Right renal cortex interstitium (tissue), 3 donors: ENCODE measurements at places on chromosomes 5 and 9.
A peak's percentile ranks its signal among the peaks of the same experiment; 100 is the strongest.

DNA sequence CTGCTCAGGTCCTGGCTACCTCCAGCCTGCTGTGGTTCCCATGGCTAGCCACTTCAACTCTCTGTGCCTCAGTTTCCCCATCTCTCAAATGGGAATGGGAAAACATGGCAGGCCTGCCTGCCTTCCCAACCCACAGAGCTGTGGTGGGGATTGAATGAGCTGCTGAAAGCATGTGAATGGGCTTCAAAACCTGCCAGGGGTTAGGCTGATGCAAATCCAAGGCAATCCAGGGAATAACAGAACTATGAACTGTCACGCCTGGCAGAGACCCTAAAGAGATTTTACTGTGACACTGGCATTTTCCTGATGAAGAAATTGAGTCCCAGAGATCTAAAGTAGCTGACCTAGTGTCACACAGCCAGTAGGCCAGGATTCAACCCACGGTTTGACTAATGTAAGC, 29.9 kb upstream of the TCF7 start:
- no peak for DNase-seq

- no peak for DNase-seq
These were observed 169.1 kb downstream of the YTHDC2 start for GRCh38 chr5:113682497-113683136.

GRCh38 chr5:132424167-132424880, 54.8 kb downstream of the SLC22A5 start:
- DNase-seq, result no peak

GRCh38 chr9:347667-348292, 133.1 kb downstream of the DOCK8 start:
- DNase-seq, result no peak

GRCh38 chr5:95930141-95930930, 31.3 kb downstream of the ELL2 start:
- no peak for DNase-seq

DNA sequence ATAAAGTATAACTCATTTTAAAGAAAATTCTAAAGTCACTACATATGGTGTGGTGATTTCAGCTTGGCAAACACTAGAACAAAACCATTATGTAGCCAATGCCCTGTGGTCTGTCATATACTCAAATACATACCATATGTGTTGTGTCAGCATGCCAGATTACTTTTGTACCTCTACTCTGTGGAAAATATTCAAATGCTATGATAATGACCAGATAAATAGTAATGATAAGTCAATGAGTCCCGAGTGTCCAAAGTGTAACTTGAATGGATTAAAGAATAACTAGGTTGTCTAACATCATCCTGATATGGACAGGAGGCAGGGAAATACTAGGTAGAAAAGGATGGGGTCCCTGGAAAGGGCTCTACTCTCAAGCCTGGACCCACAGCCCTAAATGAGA, 58.0 kb upstream of the IL6ST start:
- no peak for DNase-seq

DNA sequence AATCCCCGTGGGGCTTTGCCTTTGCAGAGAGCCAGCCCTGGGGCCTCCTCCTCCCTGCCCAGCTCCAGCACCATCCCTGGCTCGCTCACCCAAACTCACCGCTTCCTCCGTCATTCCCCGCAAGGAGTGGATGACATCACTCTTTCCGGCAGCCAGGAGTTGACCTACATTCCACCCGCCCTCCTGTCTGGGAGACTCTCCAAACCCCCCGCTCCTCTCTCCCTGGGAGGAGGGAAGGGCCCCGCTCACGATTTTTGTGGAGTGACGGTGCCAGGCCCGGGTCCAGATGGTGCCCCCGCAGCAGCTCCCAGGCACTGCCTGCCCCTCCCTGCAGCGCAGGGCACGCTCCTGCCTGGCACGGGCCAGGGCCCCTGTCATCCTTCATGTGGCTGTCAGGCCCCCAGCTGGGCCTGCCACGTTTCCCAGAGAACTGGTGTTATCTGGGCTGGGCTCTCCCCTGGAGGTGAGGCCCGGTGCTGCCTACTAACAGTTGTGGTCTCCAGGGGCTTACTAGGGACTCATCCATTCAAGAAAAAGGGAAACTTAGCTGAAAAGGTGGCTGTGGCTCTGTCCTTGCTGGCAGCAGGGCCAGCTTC, 52.3 kb downstream of the NTNG2 start:
- peak; percentile 51 for DNase-seq

- DNase-seq, result no peak
These were observed 34.8 kb upstream of the EFNA5 start for GRCh38 chr5:107705402-107706014.

GRCh38 chr5:98096155-98096554, 677.3 kb upstream of the RGMB start:
- DNase-seq, result no peak

- DNase-seq, result no peak
These were observed 385.2 kb upstream of the SEMA6A start for GRCh38 chr5:116959843-116960242.

GRCh38 chr9:27133817-27134216, 24.8 kb downstream of the TEK start:
- no peak for DNase-seq

GRCh38 chr9:126146254-126147145, 180.1 kb upstream of the MVB12B start:
- no peak for DNase-seq

DNA sequence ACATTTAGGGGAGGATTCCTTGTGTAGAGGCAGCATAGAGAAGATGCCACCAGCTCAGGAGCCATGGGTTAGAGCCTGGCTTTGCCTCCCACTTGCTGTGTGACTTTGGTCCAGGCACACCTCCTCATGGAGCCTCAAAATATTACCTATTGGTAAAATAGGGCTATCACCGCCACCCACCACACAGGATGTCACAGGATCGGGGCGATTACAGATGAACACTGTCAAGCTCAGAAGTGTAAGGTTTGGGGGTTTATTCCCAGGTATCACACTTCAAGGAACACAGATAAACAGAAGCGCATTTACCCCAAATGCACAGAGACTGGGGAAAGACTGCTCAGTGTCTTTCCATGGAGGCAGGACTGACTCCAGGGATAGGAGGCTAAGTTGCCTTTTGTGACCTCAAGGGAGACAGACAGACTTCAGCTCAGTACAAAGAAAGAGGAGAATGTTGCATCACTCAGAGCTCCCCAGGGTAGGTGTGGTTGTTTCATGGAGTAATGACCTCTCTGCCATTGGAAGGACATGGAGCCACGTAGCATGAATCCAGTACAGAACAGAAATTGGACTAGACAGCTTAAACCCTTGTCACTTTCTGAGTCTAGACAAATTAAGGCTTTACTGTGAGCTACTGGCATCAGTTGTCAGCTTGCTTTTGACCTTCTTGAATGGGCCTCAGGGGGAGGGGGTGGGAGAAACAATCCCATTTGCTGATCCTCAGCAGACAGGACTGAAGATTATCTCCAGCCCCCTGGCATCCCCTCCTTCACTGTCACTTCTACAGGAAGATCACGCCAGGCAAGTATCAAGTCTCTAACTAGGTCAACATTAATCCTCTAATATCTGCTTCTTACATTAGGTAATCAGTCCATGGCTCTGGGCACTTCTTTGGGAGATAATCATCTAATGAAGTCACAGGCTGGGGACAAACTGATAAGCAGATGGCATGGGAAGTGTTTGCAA, 6.5 kb downstream of the TRAF1 start:
- DNase-seq, result no peak

- no peak for DNase-seq
These were observed 3.0 kb downstream of the ZSWIM6 start for GRCh38 chr5:61334868-61335615.

GRCh38 chr9:75965231-75965630, 74.8 kb downstream of the PCSK5 start:
- no peak for DNase-seq

DNA sequence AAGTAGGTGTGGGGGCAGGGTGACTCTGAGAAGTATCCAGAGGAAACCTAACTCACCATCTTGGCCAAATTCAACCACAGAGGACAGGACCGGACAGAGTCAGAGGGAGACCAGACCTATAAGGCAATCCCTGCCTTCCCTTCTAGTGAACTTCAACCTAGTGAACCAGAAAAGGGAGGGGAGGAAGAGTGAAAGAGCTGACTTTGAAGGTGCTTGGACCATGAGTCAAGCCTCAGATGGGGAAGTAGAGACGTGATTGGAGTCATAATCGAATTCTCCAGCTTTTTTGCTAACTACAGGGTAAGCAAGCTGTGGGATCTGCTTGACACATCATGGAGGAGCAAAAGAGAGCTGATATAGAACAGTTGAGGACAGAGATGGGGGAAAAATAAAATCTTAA, 18.8 kb upstream of the KIF2A start:
- no peak for DNase-seq

DNA sequence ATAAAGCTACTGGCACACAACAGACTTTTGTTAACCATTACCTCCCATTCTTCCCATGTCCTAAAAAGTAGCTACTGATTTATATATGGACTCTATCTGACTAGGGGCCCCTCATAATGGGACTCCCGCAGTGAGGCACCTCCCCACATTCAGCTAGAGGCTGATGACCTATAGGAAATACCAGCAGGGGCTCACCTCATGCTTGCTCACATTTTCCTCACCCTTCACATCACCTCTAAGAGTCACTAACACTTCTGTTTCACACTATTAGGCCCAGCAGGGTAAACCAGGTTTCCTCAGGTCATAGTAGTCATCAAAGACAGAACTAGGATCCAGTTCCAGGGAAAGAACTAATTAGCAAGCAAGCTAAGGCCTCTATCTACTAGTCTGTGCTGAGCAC, 60.7 kb downstream of the PRELID2 start:
- DNase-seq, result no peak

DNA sequence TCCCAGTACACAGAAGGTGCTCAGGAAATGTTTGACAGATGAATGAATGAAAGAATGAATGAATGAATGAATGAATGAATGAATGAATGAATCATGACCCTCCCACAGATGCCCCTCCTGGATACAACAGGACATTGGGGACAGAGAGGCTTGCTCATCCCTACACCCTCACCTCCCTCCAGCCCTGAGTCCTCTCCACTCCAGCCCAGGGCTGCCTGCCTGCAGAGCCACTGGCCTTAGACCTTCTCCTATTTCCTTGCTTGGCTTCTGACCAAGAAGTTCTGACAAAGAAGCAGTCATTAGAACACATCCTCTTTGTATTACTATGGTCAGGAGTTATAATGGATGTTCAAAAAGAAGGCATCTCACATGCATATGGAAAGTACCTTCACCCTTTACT, 240.7 kb upstream of the DAPK1 start:
- DNase-seq, result no peak

DNA sequence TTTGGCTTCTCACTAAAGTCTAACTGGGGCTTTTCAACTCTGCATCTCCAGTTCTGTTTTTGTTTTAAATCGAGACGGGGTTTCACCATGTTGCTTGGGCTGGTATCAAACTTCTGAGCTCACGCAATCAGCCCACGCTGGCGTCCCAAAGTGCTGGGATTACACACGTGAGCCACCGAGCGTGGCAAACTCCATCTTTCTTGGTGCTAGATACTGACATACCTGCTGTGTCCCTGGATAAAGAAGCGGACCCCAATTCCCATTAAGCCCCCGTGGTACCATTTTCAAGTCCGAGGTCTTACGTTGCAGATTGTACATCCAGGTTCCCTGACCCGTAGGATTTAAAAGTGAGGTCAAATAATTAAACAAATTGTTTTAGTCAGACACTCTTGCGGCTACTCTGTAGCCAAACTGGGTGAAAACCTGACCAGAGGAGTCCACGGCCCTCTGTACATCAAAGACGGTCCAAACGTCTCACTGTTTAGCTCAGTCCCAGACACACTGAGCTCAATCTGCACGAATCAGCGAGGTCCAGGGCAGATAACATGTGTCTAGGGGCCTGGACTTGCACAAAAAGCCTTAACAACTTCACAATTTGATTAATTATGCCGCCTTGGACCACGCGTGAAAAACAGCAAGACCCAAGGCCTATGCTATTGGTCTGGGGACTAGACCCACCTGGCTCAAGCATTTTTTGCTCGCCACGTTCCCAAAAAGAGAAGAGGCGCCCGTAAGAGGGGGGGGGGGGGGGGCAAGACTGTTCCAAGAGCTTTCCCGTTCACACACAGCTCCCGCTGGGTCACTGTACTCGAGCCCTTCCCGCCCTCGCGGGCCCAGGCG, 727 bp upstream of the DNAJA1 start:
- no peak for DNase-seq

GRCh38 chr9:98009936-98010335, 26.8 kb downstream of the ANP32B start:
- no peak for DNase-seq

DNA sequence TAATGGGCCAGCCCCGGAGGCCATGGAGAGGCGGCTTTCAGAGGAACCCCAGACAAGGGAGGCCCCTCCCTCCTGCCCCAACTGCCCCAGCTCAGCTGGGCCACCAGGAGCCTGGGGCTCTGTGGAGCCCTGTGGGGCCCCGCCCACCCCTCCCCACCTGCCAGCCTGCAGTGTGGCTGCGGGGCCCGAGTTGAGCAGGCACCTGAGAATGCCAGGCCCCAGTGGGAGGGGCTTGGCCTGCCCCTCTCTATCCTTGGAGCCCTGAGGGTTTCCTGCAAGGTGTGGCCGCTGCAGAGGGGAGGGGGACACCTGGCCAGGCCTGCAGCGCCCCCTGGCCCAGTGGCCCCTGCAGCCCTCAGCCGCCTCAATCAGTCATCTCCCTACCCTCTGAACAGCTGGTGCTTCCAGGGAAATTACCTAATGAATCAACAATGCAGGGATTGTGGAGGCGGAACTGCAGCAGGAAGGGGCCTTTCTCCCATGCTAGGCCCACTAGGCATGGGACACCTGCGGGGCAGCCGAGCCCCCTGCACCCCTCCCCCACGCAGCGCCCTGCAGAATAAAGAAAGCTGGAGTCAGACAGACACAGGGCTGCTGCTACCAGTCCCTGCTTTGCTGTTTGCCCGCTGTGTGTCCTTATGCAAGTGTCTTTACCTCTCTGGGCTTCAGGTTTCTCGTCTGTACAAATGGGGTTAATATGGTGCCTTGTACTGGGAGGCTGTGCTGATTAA, 48.0 kb downstream of the LMX1B start:
- no peak for DNase-seq

GRCh38 chr9:133155156-133155555, 8.6 kb downstream of the GBGT1 start:
- DNase-seq, result no peak

- DNase-seq, result no peak
These were observed 201.6 kb upstream of the IRX1 start for GRCh38 chr5:3393920-3394597.

DNA sequence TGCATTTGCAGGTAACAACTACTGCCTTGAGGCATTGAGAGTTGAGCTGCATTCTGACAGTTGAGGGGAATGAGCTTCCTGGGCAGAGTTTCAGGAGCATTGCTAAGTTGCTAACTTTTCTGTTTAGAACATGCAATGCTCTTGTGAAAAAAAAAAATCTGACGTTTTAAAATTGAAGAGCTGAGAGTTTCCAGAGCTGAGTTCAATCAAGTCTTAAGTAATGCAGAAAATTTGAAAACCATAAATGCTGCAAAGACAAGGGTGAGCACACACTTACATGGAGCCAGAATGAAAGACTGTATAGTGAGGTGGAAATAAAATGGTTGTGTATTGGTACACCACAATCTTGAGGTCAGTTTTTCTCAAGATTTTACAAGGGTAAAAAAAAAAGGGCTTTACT, 166.0 kb downstream of the GABRB2 start:
- no peak for DNase-seq

- no peak for DNase-seq
These were observed 49.5 kb upstream of the RORB start for GRCh38 chr9:74447451-74448193.

GRCh38 chr5:68409259-68409658, 193.7 kb downstream of the PIK3R1 start:
- DNase-seq, result no peak

- DNase-seq, result no peak
These were observed 499 bp downstream of the FBLL1 start for GRCh38 chr5:168529374-168530234.
